Central memory CD8-positive, alpha-beta T cell (primary cell): ENCODE measurements at places on chromosomes 5 and 9.
A peak's percentile ranks its signal among the peaks of the same experiment; 100 is the strongest.

- H3K27me3 ChIP-seq, result peaks cover 17% of the 10 kb centered on the region
- H3K27ac ChIP-seq, result no peak overlapping the region
- DNase-seq, result no peak
- H3K36me3 ChIP-seq, result no peaks in the 10 kb centered on the region
- no peaks in the 10 kb centered on the region for H3K4me1 ChIP-seq
Measured at GRCh38 chr9:87405677-87406542, 91.8 kb upstream of the DAPK1 start.

DNA sequence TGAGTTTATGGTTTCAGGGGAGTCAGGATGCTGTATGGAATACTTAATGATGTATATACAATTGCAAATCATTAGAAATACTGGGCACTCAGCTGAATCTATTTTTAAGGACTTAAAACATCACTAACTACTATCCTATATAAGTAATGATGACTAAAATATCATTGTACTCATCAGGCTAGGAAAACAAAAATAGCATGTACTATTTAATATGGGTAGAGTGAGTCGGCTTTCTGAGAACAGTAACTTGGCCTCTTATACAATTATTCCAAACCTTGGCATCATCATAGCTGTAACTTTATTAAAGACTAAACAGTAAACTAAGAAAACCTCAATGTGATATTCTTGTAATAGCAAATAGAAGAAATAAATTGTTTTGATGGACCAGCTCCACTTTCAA lies 94.5 kb downstream of the PJA2 start:
- no peaks in the 10 kb centered on the region for H3K27me3 ChIP-seq
- peaks cover 3% of the 10 kb centered on the region for H3K36me3 ChIP-seq
- no peaks in the 10 kb centered on the region for H3K4me1 ChIP-seq
- no peak overlapping the region for H3K27ac ChIP-seq
- no peak overlapping the region for H3K4me3 ChIP-seq

DNA sequence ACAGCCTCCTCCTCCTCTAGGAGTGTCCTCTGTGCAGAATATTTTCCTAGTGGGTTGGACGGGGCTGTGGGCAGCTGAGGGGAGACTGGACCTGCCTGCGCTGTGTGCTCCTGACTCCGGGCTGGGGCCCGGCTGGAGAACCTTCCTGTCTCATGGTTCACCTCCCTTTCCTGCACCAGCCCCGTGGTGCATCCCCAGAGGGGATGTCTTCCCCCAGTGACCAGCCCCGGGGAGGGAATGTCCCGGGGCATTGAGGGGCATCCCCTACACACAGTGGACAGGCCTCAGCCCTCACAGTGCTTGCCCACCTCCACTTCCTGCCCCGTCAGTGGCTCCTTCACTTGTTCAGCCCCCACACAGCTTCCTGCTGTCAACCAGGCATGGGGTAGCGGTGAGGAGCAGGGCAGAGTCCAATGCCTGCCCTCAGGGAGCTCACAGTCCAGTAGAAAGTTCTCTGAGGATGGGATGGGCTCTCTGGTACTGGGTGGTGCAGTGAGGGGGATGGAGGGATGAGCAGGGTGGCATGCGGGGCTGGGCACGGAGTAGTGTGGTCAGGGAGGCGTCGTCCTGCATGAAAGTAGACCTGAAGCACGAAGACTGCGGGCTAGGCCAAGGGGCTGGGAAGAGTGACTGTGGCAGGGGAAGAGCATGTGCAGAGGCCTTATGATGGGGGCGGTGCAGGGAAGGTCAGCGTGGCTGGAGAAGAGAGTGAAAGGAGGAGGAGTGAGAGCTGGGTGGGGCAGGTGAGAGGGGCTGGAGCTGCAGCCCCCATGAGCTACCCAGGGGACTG lies 52.1 kb upstream of the PITX1 start:
- no peak overlapping the region for H3K27ac ChIP-seq
- H3K27me3 ChIP-seq, result peaks cover 41% of the 10 kb centered on the region
- H3K4me3 ChIP-seq, result no peak overlapping the region

DNA sequence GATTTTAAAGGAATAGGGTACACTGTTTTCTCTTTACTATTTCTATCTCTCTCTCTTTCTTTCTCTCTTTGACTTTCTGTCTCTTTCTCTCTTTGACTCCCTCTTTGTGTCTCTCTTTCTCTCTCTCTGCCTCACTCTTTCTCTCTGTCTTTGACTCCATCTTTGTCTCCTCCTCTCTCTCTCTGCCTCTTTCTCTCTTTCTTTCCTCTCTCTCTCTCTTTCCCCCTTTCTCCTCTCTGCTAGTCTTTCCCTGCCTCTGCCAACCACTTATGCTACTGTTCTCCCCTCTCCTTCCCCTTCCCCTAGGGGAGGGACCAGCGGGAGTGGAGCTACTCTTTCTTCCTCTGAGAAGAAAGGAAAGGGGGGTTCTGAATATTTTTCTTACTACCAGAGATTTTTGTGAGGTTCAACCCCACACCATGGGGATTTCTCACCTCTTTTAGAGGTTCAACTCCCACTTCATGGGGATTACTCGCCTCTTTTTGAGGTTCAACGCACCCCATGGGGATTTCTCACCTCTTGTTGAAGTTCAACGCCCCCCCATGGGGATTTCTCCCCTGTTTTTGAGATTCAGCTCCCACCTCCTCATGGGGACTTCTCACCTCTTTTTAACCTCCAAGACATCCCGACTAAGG lies 309.9 kb downstream of the NR3C1 start:
- no peak for DNase-seq
- peaks cover 15% of the 10 kb centered on the region for H3K4me1 ChIP-seq
- no peaks in the 10 kb centered on the region for H3K27me3 ChIP-seq
- H3K4me3 ChIP-seq, result no peak overlapping the region
- peak overlapping the region; percentile 17 for H3K27ac ChIP-seq

DNA sequence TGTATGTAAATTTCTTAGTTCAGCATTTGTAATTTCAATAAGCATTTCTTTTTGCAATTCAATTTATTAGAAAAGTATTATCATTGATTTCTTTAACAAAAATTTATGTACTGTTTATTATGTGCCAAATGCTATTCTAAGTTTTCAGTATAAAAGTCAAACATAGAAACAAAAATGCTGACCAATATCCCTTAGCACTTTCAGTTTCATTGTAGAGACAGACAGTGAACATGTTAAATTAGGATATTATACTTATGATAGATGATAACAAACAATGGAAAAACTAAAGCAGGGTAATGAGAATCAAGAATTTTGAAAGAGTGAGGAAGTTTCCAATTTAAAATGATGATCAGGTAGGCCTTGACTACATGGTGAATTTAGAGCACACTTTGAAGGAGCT lies 1106.0 kb downstream of the TAF11L14 start:
- H3K36me3 ChIP-seq, result peaks cover 7% of the 10 kb centered on the region
- H3K4me3 ChIP-seq, result peak overlapping the region; percentile 12
- no peak for DNase-seq
- peak overlapping the region; percentile 76 for H3K27ac ChIP-seq
- no peaks in the 10 kb centered on the region for H3K27me3 ChIP-seq

- H3K36me3 ChIP-seq, result no peaks in the 10 kb centered on the region
- H3K27ac ChIP-seq, result no peak overlapping the region
- H3K4me3 ChIP-seq, result no peak overlapping the region
- H3K27me3 ChIP-seq, result peaks cover 12% of the 10 kb centered on the region
- H3K4me1 ChIP-seq, result no peaks in the 10 kb centered on the region
Measured at GRCh38 chr9:77092536-77092935, 73.1 kb downstream of the FOXB2 start.

GRCh38 chr5:136754216-136754615 lies 388.9 kb upstream of the TRPC7 start:
- no peak overlapping the region for H3K4me3 ChIP-seq
- H3K4me1 ChIP-seq, result no peaks in the 10 kb centered on the region
- DNase-seq, result no peak
- no peak overlapping the region for H3K27ac ChIP-seq

DNA sequence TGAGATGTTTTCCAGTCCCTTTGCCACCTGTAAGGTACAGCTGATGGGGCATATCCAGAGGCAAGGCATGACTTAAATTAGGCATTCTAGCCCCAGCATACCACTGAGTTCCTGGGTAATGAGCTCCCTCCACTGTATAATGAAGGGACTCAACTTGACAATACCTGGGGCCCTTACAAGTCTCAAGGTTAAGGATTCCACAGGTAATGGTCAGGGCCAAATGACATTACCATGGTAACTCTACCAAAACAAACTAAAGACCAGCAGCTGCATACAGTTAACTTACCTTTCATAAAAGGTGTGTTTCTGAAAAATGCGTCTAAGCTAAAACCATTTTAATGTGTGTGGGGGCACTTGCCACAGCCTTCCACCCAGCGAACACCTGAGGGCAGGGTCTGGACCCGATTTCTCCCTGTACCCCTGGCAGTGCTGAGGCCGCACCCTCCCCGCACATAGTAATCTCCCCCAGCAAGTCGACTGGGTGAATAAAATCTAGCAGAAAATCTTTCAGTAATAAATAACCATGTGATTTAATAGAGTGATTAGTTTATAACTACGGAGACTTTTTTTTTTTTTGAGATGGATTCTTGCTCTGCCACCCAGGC lies 24.2 kb downstream of the CCDC69 start:
- no peaks in the 10 kb centered on the region for H3K27me3 ChIP-seq
- H3K4me1 ChIP-seq, result peaks cover 44% of the 10 kb centered on the region
- H3K4me3 ChIP-seq, result no peak overlapping the region
- H3K36me3 ChIP-seq, result peaks cover 37% of the 10 kb centered on the region
- DNase-seq, result no peak

- H3K27ac ChIP-seq, result no peak overlapping the region
- no peak for DNase-seq
- H3K27me3 ChIP-seq, result no peaks in the 10 kb centered on the region
- H3K4me1 ChIP-seq, result no peaks in the 10 kb centered on the region
- no peaks in the 10 kb centered on the region for H3K36me3 ChIP-seq
Measured at GRCh38 chr5:115419846-115420585, 123.6 kb upstream of the CCDC112 start.

DNA sequence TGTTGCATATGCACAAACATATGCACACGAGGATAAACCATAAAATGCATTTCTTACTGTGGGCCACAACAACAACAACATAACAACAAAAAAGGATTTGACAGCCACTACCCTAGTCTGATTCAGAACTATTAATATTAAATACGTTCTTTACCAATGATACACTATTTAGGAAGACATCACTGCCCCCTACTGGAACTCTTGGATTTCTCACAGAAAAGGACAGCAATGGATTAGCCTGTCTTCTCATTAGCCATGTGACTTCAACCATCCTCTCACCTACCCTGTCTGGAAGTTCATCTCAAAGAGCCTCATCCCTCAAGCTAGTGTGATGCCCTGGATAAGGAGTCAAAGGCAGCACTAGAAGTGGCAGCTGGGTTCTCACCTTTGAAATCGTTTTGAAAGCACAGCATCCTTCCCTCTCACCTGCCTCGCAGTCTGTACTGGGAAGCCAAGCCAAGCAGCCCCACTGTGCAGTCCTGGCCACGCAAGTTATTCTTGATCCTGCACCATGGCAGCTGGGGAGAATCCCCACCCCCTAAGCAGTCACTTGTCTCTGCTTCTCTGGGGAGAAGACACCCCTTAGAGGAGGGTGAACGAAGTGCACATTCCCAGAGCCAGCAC lies 64.6 kb downstream of the SH3TC2 start:
- peaks cover 27% of the 10 kb centered on the region for H3K27me3 ChIP-seq
- no peaks in the 10 kb centered on the region for H3K36me3 ChIP-seq
- no peak for DNase-seq

- H3K27me3 ChIP-seq, result no peaks in the 10 kb centered on the region
- no peak overlapping the region for H3K27ac ChIP-seq
- H3K4me3 ChIP-seq, result peak overlapping the region; percentile 82
Measured at GRCh38 chr9:137070906-137071275, 534 bp upstream of the SAPCD2 start.

DNA sequence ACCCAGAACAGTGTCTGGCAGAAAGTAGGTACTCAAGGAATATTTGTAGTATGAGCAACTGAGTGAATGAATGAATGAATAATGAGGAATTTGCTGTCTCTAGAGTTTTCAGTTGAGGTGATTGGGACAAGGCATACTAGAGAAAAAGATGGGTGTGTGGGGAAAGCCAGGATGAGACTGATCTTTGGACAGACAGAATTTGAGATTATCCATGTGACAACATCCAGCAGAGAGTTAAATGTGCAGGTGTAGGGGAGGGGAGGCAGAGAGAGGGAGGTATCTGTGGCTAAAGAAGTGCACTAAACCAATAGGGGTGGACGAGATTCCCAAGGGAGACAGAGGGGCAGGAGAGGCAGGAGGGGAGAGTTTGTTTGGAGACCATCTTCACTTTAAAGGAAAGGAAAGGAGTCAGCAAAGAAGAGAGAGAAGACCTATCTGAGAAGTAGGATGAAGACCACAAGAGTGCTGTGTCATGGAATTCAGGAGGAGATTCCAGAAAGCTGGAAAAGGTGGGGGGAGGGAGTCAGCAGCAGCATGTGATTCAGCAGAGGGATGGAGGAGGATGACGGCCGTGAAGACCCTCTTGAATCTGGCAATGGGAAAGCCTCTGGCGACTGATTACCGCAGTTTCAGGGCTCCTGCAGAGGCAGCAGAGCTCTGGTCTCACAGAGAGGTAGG lies 3.2 kb downstream of the CPLX2 start:
- H3K4me1 ChIP-seq, result peaks cover 6% of the 10 kb centered on the region
- no peak overlapping the region for H3K27ac ChIP-seq
- H3K27me3 ChIP-seq, result peaks cover 58% of the 10 kb centered on the region
- DNase-seq, result no peak

GRCh38 chr9:27870404-27870803 lies 297.1 kb upstream of the C9orf72 start:
- no peaks in the 10 kb centered on the region for H3K27me3 ChIP-seq
- H3K36me3 ChIP-seq, result no peaks in the 10 kb centered on the region
- H3K27ac ChIP-seq, result no peak overlapping the region

DNA sequence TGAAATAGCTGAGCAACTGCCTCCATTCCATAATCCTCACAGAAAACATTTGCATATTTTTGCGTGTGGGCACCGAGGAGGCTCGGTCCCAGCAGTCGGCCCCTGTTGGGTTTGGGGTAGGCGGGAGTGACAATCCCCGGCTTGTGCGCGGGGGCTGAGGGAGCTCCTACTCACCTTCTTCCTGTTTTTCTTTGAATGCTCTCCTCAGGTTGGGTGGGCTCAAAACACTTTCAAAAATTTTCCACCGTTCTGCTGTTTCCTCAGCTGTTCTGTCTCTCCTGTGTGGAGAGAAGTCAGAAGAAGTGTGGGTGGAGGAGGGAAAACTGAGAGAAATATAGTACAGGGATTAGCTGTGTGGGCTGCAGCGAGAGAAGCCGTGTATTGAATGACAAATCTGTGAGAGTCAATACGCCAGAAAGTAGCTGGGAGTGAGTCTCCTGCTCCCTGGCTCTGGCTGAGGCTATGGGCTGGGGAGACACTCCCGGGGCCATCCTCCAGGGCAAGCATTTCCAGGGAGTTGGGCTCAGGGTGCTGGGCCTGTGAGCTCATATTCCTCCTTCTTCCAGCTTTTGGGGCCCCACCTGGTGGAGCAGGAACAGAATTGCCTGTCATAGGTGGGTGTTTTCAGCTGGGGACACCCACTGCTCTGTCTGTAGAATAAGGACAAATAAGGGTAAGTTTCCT lies 84.7 kb downstream of the CMYA5 start:
- H3K4me1 ChIP-seq, result no peaks in the 10 kb centered on the region
- no peak overlapping the region for H3K4me3 ChIP-seq
- DNase-seq, result no peak
- no peak overlapping the region for H3K27ac ChIP-seq
- H3K36me3 ChIP-seq, result no peaks in the 10 kb centered on the region
